Activated CD4-positive, alpha-beta T cell treated with anti-CD3 and anti-CD28 coated beads for 36 hours (primary cell): ENCODE measurements at places on chromosomes 3 and 15. TPM values are rescaled to one million over a fixed set of nuclear protein-coding genes. Genes with fewer than 3 reads are reported as not detected.

TGM4 gene
- not detected for total RNA-seq

SLC12A1 gene
- not detected for total RNA-seq

KBTBD13 gene
- total RNA-seq = not detected

CD96 gene
- 40.8 TPM for total RNA-seq

PRICKLE2 gene
- not detected for total RNA-seq

ERC2 gene
- total RNA-seq = not detected

- no peak for DNase-seq
Observed at GRCh38 chr3:111035902-111036301, 35.7 kb upstream of the NECTIN3 start.

DNA sequence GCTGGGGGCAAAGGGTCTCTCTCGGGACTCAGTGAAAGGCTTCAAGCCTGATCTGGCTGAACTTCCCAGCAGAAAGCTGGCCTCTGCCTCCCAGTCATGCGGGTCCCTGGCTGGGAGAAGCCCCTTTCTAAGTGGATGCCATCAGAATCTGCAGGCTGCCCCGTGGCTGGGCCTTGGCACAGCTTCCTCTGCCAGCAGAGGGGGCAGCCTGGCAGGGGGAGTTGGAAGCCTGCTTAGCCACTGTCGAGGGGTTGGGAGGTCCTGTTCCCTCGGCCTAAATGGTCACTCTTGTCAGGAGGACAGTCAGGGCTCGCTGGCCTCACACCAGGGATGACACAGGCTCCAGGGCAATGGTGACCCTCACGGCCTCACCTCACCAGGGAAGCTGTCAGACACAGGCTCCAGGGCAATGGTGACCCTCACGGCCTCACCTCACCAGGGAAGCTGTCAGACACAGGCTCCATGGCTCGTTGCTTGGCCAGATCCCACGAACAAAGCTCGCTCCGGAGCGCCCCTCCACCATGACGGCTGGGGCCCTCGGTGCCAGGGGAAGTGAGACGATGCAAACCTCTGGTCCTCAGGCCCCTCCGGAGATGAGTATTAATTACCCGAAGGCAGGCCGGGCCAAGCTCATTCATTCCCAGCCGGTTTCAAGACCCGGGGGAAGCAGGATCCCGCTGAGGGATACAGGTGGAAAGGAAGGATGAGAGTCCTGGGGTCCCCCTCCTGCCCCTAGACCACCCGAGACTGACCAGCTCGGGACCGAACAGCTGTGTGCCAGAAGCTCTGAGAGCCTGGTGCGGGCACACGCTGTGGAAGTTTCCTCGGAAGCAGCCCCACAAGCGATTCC is 151.0 kb downstream of the CHSY1 start:
- no peak for DNase-seq

DNA sequence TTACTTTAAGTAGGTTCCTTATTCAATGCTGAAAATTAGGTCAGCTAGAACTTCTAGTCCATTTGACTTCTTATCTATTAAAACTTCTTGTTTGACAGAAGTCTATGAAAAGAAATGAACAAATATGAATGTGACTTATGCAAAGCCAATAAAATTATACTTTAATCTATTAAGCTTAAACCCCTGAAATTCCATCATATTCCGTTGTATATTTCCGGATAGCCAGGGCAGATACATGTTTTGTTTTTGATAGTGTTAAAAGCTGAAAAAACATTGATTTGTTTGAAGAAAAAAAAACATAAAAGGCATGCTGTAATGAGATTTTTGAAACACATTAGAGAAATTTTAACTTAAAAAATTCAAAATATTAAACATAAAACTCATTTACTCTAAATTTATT is 667.2 kb upstream of the NAALADL2 start:
- DNase-seq = no peak

DNA sequence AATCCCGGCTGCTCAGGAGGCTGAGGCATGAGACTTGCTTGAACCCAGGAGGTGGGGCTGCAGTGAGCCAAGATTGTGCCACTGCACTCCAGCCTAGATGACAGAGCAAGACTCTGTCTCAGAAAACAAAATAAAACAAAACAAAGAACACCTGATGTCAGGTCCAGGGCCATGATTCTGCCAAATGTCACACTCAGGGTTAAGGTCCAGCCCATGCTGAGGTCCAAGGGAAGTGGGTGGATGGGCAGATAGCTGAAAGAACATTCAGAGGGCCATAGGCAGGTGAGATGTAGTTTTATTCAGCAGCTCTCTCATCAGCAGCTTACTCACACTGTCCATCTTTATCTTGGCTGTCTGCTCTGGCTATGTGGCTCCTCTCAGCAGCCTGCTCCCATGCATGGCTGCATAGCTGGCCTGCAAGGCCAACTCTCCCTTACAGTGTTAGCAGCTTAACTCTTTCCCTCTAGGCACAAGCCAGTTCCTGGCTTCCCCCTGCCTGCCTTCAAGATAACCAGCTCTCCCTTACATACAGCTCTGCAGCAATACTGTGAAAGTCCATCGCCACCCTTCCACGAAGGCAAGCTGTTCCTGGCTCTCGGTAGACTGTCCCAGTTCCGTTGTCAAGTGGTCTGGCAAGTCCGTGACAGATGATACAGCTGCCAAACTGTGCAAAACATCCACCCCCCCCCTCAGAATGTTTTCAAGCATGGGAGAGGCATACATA is 62.4 kb upstream of the SIAH2 start:
- no peak for DNase-seq
